ENCODE measurements at places on chromosomes 7 and 10. TPM values are rescaled to one million over a fixed set of nuclear protein-coding genes. Genes with fewer than 3 reads are reported as not detected.

DNA sequence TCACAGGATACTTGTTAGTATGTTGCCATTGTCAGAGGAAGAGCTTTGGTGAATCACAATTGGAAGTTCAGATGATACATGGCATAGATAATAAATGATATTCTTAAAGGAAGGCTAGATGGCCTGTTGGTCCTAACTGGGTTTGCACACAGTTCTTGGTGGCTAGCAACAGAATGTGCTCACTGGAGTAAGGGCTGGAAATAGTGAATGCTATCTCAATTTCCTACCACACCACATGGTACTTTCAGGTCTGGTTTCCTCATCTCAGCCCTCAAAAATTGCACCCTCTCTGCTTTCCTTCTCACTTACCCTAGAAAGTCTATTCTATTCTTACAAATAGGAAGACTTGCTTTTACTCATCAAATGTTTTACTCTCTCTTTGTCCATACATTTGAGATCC is 622.5 kb downstream of the ANKRD7 start:
- no peaks in the 10 kb centered on the region for H3K4me1 ChIP-seq
- no peak overlapping the region for H3K4me3 ChIP-seq
- no peaks in the 10 kb centered on the region for H3K36me3 ChIP-seq

DNA sequence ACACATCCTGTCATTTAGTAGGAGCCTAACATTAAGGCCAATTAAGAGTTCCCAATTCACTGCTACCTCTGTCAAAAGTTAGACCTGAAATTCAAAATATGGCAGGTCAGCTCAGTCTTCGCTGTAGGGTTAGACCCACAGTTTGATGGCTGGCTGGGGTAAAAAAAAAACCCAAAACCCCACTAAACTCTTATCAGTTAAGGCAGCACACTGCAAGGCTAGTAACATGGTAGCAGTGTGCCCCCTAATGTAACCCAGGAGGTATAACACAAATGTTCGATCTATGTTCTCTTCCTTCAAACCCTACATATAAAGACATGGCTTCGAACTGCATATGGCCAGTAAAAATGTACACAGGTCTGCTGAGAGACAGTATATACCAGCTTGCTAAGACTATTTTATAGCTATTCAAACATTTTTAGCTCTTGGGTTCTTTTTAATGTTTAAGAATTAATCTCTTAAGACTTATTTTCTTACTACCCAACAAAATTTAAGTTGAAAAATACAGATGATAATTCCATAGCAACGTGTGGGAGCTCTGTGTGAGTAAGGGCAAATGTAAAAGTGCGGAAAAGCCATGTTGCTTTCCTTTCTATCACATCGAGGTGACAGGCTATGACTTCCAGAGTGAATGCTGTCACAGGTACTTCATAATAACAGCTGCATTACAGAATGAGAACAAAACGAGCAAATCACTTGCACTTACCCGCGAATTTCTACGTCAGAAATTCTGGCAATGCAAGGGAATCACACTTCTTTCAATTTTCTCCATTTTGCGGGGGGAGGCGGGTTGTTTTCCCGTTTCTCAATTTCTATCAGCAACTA is 168.4 kb upstream of the IMMP2L start:
- no peak overlapping the region for H3K4me3 ChIP-seq
- no peaks in the 10 kb centered on the region for H3K36me3 ChIP-seq
- no peak for DNase-seq
- no peaks in the 10 kb centered on the region for H3K27me3 ChIP-seq
- no peak overlapping the region for H3K27ac ChIP-seq

DNA sequence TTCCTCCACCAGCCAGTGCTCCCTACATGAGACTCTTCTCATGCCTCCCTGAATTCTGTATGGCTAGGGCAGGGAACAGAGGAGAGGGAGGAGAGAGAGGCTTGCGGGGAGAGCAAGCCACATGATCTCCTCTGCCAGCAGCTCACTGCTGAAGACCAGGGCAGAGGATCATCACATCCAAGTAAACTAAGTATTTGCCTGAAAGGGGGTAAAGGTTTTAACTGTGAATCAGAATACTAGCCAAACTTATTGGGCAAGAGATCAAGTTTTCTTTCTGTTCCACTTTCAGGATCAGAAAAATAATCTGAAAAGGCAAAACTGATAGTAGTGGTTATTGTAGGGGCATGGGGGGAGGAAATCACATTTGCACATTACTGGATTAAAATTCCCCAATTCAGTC is 17.8 kb upstream of the ERCC6 start:
- no peaks in the 10 kb centered on the region for H3K4me1 ChIP-seq
- no peaks in the 10 kb centered on the region for H3K36me3 ChIP-seq
- peaks cover 3% of the 10 kb centered on the region for H3K27me3 ChIP-seq

DNA sequence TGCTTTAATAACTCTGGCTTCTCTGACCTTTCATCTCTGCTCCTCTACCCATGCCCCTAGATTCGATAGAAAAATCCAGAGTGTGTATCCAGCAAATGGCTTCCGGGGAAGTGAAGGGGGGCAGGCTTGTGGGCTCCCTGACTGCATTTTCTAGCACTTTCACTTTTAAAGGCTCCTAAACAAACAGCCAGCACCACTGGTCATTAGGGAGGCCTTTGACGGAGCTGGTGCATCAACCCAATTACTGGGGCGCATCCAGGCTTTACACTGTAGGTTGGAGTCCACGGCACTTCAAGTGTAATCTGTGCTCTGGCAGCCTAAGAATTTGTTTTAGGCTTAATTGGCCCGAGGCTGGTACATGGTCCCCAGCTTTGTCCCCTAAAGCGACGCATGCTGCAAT is 291.9 kb downstream of the GFRA1 start:
- H3K27me3 ChIP-seq, result no peaks in the 10 kb centered on the region
- no peak overlapping the region for H3K4me3 ChIP-seq
- no peak for DNase-seq
- H3K4me1 ChIP-seq, result no peaks in the 10 kb centered on the region
- no peaks in the 10 kb centered on the region for H3K36me3 ChIP-seq

DNA sequence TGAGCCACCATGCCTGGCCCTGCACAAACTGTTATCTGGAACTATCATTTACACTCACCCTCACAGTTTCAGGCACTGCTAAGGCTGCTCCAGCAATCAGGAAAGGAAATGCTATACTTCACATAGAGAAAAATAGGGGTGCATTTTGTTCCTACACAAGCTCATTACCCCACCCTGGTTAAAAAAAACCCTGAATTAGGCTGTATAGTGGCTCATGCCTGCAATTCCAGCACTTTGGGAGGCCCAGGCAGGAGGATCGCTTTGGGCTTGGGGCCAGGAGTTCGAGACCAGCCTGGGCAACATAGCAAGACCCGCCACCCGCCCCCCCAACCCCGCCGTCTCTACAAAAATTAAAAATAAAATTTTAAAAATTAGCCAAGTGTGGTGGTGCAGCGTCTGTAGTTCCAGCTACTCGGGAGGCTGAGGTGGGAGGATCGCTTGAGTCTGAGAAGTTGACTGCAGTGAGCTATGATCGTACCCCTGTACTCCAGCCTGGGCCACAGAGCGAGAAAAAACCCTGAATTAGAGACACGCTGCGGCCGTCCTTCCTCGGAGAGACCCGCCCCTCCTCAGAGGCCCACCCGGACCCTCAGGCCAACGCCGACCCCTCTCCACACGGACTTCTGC is 539 bp downstream of the PTCD1 start:
- peaks cover 14% of the 10 kb centered on the region for H3K4me1 ChIP-seq
- peak overlapping the region; percentile 64 for H3K4me3 ChIP-seq
- no peak overlapping the region for H3K27ac ChIP-seq
- peaks cover 8% of the 10 kb centered on the region for H3K36me3 ChIP-seq
- no peaks in the 10 kb centered on the region for H3K27me3 ChIP-seq
- no peak for DNase-seq

DNA sequence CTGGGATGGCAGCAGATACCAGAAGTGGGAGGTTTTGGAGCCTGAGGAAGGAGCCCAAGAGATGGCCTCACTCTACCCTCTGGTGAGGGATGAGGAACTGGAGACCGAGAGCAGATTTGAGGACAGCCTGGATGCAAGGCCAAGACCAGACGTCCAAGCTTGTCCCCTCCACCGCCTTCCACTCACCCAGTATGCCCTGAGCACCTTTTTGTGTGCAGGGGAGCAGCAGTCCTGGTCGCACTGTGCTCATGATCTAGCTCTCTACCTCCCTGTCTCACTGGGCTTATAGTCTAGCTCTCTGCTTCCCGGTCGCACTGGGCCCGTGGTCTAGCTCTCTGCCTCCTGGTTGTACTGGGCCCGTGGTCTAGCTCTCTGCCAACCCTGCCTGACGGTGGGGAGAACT is 33.6 kb upstream of the CHST15 start:
- no peaks in the 10 kb centered on the region for H3K4me1 ChIP-seq
- no peak for DNase-seq
- H3K27ac ChIP-seq, result no peak overlapping the region
- H3K27me3 ChIP-seq, result no peaks in the 10 kb centered on the region
- no peaks in the 10 kb centered on the region for H3K36me3 ChIP-seq

DNA sequence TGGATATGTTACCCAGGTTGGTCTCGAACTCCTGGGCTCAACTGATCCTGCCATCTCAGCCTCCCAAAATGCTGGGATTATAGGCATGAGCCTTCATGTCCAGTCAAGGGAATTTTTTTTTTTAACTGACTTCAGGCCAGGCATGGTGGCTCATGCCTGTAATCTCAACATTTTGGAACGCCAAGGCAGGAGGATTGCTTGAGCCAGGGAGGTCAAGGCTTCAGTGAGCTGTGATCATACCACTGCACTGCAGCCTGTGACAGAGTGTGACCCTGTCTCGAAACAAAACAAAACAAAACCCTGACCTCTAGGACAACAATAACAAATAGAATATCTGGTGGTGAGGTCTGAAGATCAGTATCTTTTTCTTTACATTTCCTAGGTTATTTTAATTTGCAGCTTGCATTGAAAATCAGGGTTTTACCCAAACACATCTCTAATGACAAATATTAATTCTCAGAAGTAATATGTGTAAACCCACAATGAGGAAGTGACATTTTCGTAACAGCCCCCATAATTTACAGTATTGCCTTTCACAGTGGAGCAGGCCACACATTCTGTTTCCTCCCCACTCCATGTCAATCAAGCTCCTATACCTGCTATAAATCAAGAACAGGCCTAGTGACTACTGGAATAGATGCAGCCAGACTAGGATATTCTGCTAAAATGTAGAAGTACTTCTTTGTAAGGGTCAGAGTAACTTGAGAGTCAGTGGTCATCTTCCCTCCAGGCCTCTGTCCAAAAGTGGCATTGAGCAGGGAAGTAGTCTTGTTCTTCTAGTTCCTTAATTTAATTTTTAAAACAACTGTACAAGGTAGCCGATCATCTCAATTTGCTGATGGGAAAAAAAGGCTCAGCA is 43.3 kb upstream of the ECHDC3 start:
- no peak overlapping the region for H3K27ac ChIP-seq
- H3K4me3 ChIP-seq, result no peak overlapping the region
- no peak for DNase-seq
- H3K36me3 ChIP-seq, result no peaks in the 10 kb centered on the region

PRKG1 gene
- 7.4 TPM for total RNA-seq

ECHS1 gene
- 39.8 TPM for total RNA-seq

DNA sequence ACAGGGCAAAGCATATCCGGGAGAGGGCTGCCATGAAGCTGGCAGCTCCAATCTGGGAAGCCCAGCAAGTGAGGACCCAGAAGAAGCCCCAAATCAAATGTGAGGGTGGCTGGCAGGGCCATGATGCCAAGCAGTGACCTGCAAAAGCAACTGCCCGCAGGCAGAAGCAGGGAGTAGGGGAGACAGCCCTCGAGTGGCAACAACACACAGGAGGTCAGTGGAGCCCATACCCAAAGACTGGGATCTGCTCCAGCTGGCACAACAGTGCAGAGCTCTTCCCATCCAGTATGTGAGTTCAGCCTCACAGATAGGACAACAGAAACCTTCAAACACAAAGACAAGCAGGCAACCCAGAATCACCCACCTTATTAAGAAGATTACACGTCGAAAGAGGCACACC is 45.0 kb downstream of the GRID1 start:
- no peaks in the 10 kb centered on the region for H3K36me3 ChIP-seq
- H3K27ac ChIP-seq, result no peak overlapping the region
- no peak for DNase-seq
- H3K4me3 ChIP-seq, result no peak overlapping the region
- no peaks in the 10 kb centered on the region for H3K27me3 ChIP-seq
- H3K4me1 ChIP-seq, result no peaks in the 10 kb centered on the region

GRCh38 chr7:74092321-74092963 is 8.8 kb downstream of the LIMK1 start:
- peaks cover 7% of the 10 kb centered on the region for H3K36me3 ChIP-seq
- no peaks in the 10 kb centered on the region for H3K27me3 ChIP-seq
- H3K27ac ChIP-seq, result no peak overlapping the region
- H3K4me3 ChIP-seq, result no peak overlapping the region
- peaks cover 27% of the 10 kb centered on the region for H3K4me1 ChIP-seq

DNA sequence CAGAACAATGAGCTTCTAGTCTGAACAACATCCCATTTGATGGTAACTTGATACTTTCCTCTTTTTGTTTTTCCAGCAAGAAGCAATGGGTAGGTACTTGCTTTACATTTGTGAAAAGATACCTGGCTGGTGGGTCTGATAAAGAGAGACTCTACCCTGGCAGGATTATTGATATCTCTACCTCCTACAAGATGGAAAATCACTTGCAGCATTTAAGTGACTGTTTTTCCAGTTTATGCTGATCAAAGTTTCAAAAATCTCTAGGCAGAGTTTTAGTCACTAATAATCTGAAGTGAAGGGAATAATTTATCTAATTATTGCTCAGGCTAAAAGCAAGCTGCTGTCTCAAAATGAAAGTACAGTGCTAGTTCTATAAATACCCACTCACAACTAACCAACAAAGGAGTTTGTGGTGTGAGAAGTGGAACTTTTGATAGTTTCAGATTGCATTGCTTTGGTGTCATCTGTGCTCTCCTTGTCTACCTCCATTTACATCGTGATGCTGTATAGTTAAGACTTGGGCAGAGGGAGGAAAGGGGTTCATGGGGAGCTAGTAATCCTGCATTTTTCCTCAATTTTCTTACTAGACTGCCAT is 86.0 kb upstream of the ANKRD1 start:
- no peaks in the 10 kb centered on the region for H3K36me3 ChIP-seq
- H3K4me1 ChIP-seq, result peaks cover 47% of the 10 kb centered on the region
- DNase-seq, result no peak
- no peaks in the 10 kb centered on the region for H3K27me3 ChIP-seq
- no peak overlapping the region for H3K4me3 ChIP-seq

TRIM73 gene
- 1.3 TPM for total RNA-seq

DNA sequence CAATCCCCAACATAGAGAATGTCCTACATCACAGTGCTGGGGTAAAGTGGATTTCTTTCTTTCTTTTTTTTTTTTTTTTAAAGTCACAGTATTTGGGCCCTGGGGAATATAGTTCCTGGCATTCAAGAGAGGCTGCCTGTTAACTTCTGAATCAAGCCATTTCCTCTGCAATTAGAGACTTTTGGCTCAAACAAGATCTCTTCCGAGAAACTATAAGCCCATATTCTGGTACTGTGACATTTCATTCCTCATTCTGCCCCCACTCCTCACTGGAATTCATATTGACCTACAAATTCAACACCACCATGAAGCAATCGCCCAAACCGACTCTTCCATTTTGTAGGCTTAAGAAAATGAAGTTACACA is 187.4 kb downstream of the PHTF2 start:
- H3K4me3 ChIP-seq, result no peak overlapping the region
- no peak overlapping the region for H3K27ac ChIP-seq
- no peaks in the 10 kb centered on the region for H3K4me1 ChIP-seq
- no peak for DNase-seq
- H3K27me3 ChIP-seq, result no peaks in the 10 kb centered on the region

GRCh38 chr7:2452074-2452507 is 24.1 kb downstream of the GRIFIN start:
- H3K36me3 ChIP-seq, result no peaks in the 10 kb centered on the region
- H3K4me3 ChIP-seq, result no peak overlapping the region
- peaks cover 8% of the 10 kb centered on the region for H3K4me1 ChIP-seq
- H3K27me3 ChIP-seq, result no peaks in the 10 kb centered on the region
- DNase-seq, result no peak

- peaks cover 23% of the 10 kb centered on the region for H3K27me3 ChIP-seq
- H3K4me3 ChIP-seq, result no peak overlapping the region
- no peak for DNase-seq
- no peaks in the 10 kb centered on the region for H3K4me1 ChIP-seq
These were observed 33.3 kb downstream of the GET4 start for GRCh38 chr7:909358-910329.

ZNF736 gene
- total RNA-seq, result 11.6 TPM
